Activated gamma-delta T cell treated with Interleukin-2 at 50 U/mL for 16 hours (primary cell): ENCODE measurements at places on chromosomes 3 and 15.

- no peak for DNase-seq
Measured at GRCh38 chr3:10228248-10228950, 19.9 kb upstream of the TATDN2 start.

GRCh38 chr3:95048564-95048963 lies 985.7 kb downstream of the NSUN3 start:
- DNase-seq = no peak

DNA sequence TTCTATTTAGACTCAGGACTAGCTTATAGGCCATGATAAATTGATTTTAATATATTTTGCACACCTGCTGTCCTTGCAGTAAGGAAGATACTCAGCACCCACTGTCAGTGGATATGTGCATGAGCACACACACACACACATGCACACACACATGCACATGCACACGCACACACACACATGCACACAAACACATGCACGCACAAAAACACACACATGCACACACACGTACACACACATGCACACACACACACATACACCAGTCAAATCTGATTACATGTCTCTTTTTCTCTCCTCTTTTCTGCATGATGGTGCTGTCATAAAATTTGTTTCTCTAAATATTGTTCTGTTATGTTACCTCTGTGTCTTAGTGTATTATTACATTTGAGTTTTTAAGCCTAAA lies 87.3 kb upstream of the OSTN start:
- DNase-seq = no peak

- DNase-seq = no peak
Measured at GRCh38 chr3:139302084-139302800, 41.6 kb upstream of the MRPS22 start.

GRCh38 chr3:146747928-146748327 lies 142.8 kb upstream of the PLSCR5 start:
- DNase-seq = no peak
